ENCODE measurements at places on chromosomes 11 and 22.

- H3K27me3 ChIP-seq, result peaks cover 3% of the 10 kb centered on the region
- H3K36me3 ChIP-seq, result no peaks in the 10 kb centered on the region
- H3K4me1 ChIP-seq, result no peaks in the 10 kb centered on the region
- no peak overlapping the region for H3K27ac ChIP-seq
These were observed 78.6 kb upstream of the RTL6 start for GRCh38 chr22:44576311-44577260.

DNA sequence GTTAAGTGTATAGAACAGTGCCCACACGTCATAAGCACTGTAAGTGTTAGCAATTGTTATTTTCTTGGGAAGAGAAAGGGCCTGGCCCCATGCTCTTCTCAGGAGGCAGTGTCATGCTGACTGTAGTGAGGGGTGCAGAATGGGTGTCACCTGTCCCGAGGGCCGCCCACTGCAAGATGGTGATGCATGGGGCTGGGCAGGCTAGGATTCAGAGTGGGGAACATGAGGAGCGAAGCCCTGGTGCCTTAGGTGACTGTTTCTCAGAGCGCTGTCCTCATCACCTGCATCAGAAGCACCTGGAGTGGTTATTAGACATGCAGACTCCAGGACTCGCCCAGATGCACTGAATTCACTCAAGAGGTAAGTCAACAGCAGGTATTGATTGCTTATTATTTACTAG, 101.0 kb upstream of the PARVA start:
- H3K27me3 ChIP-seq, result no peaks in the 10 kb centered on the region
- no peak overlapping the region for H3K4me3 ChIP-seq
- peaks cover 2% of the 10 kb centered on the region for H3K36me3 ChIP-seq
- no peak overlapping the region for H3K27ac ChIP-seq

GRCh38 chr11:118872403-118872821, 11.3 kb upstream of the CXCR5 start:
- H3K4me1 ChIP-seq, result peaks cover 68% of the 10 kb centered on the region
- DNase-seq, result peak; percentile 34
- no peaks in the 10 kb centered on the region for H3K27me3 ChIP-seq

DNA sequence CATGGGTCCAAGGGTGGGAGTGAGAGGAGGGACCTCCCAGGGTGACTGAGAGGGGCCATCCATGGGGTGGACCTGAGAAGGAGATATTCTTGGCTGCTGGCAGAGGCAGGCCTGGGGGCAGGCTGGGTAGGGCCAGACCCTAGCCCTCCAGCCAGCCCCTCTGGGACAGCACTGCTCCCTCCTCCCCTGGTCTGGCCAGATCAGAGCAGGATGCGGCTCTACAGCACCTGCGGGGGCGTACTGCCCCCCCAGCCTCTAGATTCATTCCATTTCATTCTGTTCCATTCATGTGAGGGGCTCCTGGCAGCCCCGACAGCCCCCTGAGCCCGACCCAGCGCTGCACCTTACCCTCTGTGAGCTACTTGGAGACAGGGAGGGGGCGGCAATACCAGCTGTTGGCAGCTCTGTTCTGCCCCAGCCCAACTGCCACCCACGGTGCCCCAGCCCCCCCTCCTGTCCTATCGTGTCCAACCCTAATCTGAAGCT, 34.3 kb upstream of the MYRF start:
- DNase-seq, result no peak
- no peak overlapping the region for H3K27ac ChIP-seq
- no peaks in the 10 kb centered on the region for H3K36me3 ChIP-seq
